ENCODE measurements at places on chromosomes 2 and 18. TPM values are rescaled to one million over a fixed set of nuclear protein-coding genes. Genes with fewer than 3 reads are reported as not detected.

- peak; percentile 91 for DNase-seq
Observed at GRCh38 chr2:230068016-230068650, 591 bp downstream of the SLC16A14 start.

DNA sequence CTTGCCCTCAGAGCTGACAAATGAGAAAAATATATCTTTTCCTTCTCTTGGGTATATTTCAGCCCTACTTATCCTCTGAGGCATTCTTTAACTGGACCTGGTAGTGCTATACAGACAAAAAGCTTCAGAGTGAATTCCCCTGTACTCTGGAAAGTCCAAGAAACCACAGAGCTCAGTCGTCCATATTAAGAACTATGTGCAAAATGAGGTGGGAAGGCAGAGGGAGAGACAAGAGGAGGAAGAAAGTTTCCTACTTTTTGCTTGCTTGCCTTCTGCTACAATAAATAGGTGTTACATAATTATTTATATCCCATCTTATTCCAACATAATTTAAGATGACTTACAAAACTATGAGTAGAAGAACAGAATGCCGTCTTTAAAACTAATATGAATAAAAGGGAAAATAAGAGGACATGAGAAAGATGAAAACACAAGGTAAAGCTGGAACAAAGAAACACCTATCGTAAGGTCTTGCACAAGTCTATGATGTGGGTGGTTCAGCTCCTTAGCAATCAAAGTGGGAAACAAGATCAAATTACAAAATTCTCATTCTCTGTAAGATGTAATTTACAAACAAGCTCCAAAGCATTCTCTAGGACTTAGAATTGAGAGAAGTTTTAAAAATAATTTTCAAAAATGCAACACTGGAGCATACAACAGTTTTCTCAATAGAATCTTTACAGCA, 97.9 kb downstream of the BAZ2B start:
- DNase-seq = no peak

DAW1 gene
- not detected for total RNA-seq

DNMT3A gene
- total RNA-seq = 85.2 TPM

DNA sequence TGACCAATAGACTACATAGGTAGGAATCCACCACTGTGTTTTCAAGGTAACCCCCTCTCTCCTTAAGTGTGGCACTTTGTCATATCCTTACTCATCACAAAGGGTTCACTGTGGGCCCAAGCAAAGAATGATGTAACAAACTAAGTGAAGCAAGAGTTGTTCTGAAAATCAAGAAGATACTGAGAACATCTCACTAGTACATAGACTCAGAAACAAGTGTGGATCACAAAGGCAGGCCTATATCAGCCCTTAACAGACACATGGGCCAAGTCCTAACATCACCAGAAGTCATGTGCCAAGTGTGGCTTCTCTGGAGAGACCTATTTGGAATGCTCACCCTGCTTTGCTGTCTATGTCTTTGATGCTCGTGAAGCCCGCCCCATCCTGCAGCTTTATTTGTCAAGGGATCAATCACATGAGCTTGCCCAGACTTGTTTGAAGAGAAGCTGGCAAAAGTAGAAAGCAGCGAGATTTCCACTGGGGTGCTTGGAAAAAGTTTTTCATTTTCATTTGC, 131.2 kb upstream of the TTC39C start:
- no peak for DNase-seq

CIB4 gene
- total RNA-seq = not detected

DNA sequence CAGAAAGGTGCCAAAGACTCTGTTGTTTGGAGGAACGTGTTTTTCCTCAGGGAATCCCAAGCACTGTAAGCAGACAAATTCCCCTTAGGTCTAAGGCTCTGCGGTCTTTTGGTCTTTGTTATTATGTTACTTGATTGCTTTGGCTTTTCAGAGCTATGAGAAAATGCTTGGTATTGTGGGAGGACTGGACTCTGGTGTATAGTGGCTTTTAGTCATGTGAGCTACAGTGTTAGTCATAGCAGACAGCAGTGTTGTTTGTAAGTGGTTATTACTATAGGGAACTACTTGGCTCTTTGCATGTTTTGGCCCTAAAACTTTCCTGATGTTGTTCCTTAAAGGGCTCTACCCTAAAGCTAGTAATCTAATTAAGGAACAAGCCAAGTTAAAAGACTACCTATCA, 956.2 kb upstream of the LRATD1 start:
- DNase-seq = no peak

AQP4 gene
- total RNA-seq = not detected

DNA sequence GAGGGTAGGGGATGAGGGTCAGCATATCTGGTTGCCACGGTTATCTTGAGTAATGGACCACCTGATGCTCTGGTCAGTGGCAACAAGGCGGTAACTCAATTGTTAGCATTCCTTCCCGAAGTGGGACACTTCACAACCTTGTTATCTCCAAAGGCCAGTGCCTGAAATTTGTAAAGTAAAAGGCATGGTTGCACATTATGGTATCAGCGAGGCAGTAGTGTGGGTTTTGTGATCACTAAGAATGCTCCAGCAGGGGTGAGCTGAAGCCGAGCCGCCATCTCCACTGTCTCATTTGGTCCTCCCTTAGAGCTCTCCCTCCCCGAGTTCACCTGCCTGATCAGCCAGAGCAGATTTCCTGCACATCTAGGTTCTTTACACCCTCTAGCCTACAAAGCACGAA, 50.5 kb upstream of the LGALSL start:
- DNase-seq = peak; percentile 48

LAMA3 gene
- not detected for total RNA-seq

SLC30A3 gene
- total RNA-seq = not detected

- no peak for DNase-seq
Observed at GRCh38 chr2:128272601-128273468, 45.8 kb downstream of the HS6ST1 start.

DNA sequence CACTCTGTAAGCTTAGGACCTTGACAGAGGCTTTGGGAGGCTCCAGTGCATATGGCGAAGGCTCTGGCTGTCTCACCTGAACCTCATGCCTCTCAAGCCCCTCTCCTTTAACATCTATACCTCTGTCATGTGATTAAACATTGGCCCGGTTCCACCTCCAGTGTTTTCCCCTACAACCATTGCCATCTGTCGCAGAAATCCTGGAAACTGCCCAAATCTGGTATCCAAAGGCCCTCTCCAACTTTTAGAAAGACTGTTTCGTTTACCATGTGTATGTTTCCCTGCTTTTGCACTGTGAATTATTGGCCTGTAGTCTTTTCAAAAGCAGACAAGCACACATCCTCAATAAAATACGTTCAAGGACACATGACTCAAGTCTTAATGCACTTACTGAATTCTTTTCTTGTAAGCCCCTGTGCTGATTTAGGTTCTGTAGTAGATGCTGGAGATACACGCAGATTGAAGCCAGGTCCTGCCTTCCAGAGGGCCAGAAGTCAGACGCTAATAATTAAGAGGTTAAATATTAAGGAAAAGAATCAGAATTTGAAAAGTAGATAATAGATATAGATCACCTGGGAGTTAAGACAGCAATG, 386.4 kb upstream of the SLC14A2 start:
- no peak for DNase-seq

DNA sequence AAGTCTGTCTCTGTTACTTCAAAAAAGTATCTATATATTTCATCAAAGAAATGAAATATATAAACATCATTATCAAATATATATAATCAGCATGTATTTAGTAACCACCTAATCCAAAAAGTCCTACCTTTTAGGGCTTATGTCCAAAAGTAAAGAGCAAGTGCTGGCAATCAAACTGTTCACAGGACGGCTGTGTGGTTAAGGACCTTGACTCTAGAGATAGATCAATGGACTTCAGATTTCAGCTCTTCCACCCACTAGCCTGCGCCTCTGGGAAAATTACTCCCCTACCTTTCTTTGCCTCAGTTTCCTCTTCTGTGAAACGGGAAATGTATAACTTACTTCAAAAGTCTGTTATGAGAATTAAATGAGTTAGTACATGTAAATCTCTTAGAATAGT, 29.4 kb downstream of the SATB2 start:
- no peak for DNase-seq

ABCG5 gene
- not detected for total RNA-seq

GRHL1 gene
- total RNA-seq = 0.81 TPM

GRCh38 chr2:201194097-201194496, 11.2 kb downstream of the CASP10 start:
- no peak for DNase-seq
